ENCODE measurements at places on chromosomes 5 and 9.

DNA sequence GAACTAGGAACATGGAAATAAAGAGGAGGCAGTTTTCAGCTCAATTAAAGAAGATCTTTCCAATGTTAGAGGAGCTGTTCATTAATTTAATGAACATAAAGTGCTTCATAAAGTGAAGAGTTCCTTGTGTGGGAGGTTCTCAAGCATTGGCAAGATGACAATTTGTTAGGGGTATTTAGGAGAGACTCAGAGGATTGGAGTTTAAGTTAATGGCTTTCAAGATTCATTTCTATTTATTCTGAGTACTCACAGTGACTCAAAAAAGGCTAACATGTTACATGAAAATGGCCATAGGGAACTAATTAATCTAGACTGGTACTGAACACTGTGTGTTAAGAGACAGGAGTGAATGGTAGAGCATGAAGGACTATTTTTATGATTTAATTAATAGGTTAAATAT is 55.4 kb upstream of the CDH12 start:
- DNase-seq = no peak

- DNase-seq = peak; percentile 70
Measured at GRCh38 chr5:17180864-17181723, 36.3 kb upstream of the BASP1 start.

DNA sequence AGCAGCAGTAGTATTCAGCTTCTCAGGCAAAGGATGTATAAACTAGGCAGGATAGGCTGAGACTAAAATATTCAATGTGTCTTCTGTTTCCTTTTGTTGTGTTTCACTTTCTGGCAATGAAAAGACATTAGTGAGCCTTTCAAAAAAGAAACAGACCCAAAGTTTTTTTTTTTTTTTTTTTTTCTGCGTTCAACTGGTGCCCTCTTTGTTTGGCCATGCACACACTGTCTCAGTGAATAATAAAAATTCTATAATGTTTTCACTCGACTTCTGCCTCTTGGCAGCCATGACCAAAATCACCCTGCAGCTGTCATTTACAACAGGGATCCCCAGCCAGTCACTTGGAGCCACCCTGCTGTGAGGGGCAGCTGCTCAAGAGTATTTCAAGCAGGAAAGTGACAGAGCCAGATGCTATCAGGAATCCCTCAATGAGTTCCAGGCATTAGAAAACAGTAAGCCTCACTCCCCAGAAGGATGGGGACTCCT is 44.0 kb upstream of the MAN2A1 start:
- no peak for DNase-seq

GRCh38 chr9:26863074-26863473 is 29.5 kb downstream of the CAAP1 start:
- DNase-seq = peak; percentile 15

DNA sequence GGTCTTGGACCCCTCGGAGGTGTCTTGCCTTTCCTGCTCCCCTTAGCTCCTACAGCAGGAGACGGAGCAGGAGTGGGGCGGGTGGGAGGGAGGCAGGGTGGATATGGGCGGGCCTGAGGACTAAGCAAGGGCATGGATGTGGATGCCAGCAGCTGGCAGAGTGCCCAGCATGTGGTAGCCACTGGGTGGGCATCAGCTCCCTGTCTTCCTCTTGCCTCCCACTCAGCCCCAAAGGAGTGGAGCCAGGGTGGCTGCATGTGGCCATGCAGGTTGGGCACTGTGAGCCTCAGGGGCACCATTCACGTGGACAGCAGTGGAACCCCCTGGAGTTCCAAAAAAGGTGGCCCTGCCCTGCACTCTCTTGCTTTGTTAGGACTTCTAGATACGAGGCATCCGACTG is 90.1 kb upstream of the TBCA start:
- no peak for DNase-seq

- DNase-seq = no peak
Measured at GRCh38 chr5:153086486-153086885, 404.0 kb upstream of the GRIA1 start.

DNA sequence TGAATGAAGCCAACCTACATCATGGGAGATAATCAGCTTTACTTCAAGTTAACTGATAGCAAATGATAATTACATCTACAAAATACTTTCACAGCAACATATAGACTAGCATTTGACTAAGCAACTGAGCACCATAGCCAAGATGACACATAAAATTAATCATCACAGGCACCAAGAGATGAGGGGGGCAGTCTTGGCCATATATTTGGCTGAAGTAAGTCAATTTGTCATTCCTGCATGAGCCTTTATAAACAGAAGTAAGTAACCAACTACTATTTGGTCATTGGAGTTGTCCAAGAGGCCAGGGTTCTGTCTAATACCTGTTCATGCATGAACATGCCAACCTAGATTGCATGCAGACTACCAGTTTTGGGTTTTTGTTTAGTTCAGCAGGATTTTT is 53.6 kb downstream of the PDCD1LG2 start:
- DNase-seq = no peak

GRCh38 chr9:79687131-79687447 is 115.3 kb downstream of the TLE4 start:
- DNase-seq = no peak

Measured in MCF 10A (cell line).